Cardiac muscle cell (in vitro differentiated cells and primary cell): ENCODE measurements at places on chromosomes 12 and 14.
A peak's percentile ranks its signal among the peaks of the same experiment; 100 is the strongest.

DNA sequence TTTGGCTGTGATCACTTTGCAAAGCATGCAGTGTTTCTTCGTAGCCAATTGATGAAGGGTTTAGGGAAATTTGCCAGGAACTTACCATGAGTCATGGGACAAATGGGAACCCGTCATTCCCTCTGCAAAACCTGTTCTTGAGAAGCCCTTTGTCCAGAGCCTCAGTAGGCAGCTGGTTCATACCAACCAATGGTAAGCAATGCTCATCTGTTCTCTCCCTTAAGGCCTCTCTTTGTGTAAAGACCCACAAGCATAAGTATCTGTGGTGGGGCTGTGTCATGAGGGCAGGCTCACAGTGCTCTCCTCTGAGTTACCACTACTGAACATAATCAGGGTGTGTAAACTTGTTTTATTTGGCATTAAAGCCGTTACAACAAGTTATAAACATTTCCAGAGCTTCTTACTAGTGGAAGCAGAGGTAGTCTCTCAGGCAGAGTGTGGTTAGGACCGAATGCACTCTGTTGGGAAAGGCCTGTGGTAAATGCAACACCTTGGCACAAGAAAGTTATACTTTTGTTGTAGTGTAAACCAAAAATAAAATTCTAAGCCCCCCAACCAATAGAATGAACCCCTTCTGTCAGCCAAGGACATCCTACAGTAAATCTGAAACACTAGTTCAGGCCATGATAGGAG, 119.8 kb downstream of the SINHCAF start:
- peak; percentile 92 for DNase-seq

- no peak for DNase-seq
Measured at GRCh38 chr14:70638416-70638815, 3.3 kb upstream of the TTC9 start.

DNA sequence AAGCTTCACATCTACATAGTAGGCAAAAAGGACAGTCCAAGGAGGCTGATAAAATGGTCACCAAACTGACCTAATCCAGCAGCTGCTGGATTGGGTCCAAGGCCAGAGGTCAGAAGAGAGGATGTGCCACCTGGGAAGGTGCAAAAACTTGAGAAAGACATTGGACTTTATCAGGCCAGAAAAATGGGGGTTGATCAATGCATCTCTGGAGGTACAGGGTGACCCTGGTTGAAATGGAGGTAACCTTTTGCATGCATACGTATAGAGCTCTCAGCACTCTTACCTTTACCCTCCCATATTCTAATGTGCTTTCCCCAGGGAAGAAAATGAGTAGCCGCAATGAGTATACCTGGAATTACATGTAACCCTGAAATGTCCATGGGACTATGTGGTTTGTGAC, 16.0 kb downstream of the BTG1 start:
- DNase-seq, result no peak

DNA sequence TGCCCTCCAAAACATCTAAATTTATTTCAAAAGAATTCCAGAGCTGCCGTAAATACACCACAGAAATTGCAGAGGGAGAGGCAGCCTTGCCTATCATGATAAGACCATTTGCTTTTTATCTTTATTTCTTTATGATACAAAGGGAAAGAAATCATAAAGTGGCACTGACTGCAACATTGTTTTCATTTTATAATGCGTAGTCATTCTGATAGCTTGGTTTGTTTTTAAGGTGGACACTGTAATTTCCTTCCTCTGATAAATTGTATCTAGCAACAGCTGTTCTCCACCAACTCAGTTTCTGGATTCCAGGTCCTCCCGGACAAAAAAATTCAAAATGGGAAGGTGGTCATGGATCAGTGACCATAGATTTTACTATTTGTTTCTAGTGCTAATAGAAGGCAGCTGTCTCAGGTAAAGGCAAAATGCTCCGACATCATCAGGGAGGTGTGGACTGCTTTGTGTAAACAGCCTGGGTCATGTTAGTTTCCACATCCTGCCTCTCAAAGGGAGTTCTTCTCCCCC, 623 bp upstream of the TSPAN8 start:
- no peak for DNase-seq

DNA sequence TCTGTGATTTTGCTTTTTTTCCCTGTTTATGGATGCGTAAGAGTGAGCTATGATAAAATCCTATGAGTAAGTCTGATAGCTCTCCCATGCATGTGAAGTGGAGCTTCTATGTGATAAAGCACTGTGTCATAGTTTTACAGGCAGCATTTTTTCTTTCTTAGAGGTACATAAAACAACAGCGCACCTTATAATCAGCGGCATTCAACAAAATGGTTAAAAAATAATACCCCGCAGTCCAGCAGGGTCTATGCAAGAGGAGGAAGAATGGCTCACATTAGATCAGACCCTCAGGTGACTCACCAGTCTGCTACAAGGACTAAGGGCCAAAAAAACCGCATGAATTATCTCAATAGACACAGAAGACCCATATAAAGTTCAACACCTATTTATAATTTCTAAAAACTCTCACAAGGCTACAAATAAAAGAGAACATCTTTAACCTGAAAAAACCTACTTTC, 33.0 kb upstream of the TMEM179 start:
- DNase-seq, result no peak

GRCh38 chr14:46058964-46059563, 592.5 kb downstream of the RPL10L start:
- no peak for DNase-seq

DNA sequence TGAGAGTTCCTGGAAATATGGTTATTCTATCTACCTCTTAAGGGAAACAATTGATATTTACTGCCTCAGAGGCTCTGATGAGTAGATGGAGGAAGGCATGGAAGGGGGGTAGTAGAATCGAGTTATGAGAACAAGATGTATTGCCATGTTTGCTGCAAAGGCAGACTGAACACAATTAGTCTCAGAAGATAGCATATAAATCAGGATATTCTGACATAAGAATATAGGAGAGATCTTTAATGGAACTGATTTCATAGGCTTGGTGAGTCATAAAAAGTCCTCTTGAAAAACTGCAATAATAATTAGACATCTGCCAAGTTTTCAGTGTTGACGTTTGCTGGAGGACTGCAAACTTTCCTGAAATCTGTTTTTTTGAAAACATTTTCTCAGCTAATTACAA, 636.1 kb downstream of the TMTC2 start:
- DNase-seq, result no peak

GRCh38 chr12:69131077-69131476, 108.3 kb upstream of the CPSF6 start:
- DNase-seq, result no peak

GRCh38 chr14:50366589-50366988, 30.1 kb downstream of the CDKL1 start:
- DNase-seq, result no peak

GRCh38 chr12:125346362-125346761, 281.1 kb downstream of the AACS start:
- DNase-seq, result no peak

- DNase-seq, result no peak
Measured at GRCh38 chr14:34201909-34202637, 251.2 kb upstream of the EGLN3 start.

DNA sequence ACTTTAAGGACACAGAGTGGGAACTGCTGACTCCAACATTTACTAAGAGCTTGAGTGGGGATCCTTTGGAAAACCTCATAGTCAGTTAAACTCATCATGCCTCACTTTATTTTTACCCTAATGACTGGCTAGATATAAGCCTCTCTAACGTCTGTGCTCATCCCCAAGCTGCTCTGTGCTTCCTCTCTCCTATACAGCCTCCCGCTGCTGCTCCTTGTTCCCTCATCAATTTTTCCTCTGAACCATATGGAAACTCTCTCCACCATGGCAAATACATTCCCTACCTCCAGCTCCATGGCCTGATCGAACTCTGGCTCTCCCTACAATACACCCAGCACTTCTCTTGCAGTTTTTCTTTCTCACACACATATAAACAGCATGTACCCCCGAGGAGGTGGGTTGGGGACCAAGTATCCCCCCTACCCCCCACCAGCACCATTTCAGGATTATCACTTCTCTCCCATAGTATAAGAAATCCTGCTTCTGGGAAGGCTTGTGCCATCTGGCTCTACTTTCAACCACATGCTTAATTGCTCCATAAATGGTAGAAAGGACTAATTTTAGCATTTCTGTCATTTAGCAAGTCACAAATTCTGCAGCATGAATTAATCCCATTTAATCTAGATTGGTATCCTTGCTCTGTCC, 39.2 kb upstream of the DYRK2 start:
- no peak for DNase-seq

- DNase-seq, result no peak
Measured at GRCh38 chr14:33480071-33480886, 470.6 kb downstream of the EGLN3 start.

DNA sequence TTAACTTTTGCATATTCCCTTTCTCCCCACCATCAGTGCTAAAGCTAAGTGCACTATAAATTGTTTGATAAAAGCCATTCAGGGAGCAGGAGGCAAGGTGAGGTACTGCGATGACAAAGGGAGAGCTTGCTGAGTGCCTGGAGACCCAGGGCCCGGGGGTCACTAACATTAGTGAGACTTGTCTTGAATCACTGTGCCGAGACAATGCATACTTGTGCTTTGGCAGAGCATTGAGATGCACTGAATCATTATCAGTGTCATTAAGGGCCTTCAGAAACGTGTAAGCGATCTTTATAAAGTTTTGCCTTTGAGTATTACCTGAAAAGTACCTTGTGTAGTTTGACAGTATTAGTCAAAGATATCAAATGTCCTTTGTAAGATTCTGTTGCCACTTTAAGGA, 447.5 kb downstream of the PCNX1 start:
- no peak for DNase-seq

DNA sequence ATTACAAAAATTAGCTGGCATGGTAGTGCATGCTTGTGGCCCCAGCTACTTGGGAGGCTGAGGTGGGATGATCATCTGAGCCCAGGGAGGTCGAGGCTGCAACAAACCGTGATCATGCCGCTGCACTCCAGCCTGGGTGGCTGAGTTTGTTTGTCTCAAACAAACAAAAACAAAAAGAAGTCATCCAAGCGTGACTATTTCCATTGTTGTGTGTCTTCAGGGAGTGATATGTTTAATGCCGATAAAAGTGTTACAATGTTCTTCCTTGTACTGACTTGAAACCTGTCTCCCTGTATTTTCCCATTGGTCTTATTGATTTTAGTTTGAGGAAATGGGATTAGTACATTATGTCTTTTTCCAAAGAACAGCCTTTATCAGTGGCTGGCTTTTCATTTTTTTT, 75.6 kb upstream of the USP44 start:
- DNase-seq, result no peak

DNA sequence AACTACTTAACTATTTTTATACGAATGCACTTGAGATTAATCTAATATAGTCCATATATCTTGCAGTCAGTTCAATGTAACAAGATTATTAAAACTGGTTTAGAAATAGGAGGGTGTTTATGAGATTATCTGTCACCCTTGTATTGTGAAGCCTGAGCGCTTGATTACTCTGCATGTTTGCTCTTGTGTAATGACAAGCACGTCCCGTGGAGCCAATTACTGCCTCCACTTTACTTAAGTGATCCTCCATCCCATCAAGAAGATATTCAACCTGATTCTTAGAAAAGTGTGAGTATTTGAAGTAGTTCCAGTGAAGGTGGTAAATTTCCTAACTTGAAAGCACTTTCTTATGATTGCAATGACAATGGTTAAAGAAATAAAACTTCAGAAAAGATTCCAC, 415.2 kb upstream of the GARIN6 start:
- DNase-seq, result no peak

DNA sequence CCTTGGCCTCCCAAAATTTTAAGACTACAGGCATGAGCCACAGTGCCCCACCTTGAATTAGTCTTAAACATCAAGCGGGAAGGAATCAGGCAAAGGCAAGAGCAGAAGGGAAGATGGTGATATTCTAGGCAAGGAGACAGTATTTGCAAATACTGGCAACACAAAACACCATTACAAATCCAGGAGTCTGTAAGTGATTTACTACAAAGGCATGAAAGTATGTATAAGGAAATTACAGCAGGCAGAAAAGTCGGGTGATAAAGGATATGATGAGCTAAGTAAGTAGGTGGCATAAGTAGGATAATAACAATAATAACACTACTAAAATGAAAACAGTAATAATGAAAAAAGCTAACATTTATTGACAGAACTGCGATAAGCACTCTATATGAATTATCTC, 28.5 kb downstream of the FMNL3 start:
- DNase-seq, result no peak

DNA sequence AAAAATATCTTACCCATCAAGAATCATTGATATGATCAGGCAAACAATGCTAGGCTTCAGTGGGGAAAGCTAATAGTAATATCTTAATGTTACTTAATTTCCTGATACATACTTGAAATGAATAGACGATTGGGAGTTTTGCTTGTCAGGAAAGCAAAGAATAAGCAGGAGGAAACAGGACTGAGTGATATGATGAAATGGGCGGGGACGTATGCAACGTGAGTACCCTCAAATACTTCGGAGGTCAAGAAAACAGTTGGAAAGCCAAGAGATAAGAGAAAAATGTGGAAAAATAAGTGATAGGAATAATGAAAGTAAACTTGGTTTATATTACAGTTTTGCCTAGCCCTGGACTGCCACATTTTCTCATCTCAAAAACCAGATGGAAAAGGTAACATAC, 49.2 kb downstream of the METTL25 start:
- peak; percentile 54 for DNase-seq

DNA sequence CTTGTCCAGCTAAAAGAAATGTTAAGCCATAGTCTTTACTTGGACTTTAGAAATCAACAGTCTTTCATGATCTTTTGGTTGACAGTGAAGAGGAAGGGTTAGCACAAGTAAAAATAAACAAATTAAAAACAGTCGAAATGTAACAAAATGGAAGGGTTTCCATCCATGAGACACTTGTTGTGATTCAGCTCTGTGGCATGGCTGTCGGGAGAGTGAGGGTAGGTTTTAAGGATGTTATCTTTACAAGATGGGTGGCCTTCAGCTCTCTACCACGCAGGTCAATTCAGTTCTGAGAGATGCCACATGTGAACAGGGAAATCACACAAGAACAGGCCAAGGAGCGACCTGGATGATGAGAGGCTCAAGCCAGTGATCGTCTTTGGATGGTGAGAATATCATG, 180.2 kb downstream of the PPM1H start:
- no peak for DNase-seq

- DNase-seq, result no peak
Measured at GRCh38 chr12:42090899-42091298, 53.8 kb downstream of the GXYLT1 start.

DNA sequence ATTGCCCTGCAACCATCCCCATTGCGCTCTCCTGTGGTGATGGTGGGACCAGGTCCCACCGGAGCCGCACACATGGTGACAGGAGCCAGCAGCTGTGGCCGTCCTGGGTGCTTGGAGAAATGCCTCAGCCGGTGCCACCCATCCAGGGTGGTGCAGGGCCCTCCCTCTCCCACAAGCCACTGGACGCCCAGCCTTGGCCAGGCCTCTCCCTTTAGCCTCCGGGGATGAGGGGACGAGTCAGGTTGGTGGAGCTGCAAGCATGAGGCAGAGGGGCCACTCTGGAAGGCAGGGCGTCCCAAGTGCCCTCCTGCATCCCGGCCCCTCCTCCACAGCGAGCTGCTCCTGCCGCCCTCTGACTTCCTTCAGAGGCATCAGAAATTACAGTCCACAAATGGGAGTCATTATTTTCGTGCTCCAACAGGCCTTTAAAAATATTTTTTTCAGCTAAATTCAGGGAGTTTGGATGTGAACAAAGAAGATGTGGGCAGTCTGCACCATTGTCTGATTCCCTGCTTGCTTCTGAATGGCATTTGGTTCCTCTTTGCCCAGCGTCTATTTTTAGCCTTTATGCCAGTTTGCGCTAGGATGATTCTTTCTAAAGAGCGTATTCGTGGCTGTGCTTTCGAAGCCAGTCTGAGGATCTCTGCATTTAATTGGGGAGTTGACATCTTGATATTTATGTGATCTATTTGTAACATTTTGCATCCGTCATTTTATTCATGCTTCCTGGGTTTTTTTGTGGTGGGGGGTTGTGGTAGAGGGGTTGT, 189.4 kb downstream of the ADGRD1 start:
- no peak for DNase-seq

- no peak for DNase-seq
Measured at GRCh38 chr12:26010293-26010821, 51.9 kb downstream of the RASSF8 start.
